ENCODE measurements at places on chromosomes 12 and 14.
A peak's percentile ranks its signal among the peaks of the same experiment; 100 is the strongest.

DNA sequence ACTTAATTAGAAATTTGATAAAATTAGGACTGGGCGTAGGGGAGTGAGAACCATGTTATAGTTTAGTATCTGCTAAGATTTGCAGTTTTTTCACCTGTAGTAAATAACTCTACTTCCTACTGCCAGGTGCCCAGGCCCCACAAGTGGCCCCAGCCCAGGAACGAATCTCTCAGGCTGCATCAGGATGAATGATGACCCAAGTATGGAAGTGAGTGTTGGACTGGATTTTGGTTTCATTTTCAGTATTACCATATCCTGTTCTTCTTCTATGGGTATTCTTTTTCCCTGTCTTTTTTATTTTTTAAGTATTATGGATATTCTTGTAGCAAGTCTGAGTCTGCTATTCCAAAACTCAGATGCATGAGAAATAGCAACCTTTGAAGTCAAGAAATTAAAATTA lies 120.3 kb upstream of the BCAT1 start:
- DNase-seq = peak; percentile 10

GRCh38 chr12:25723336-25723735 lies 170.3 kb upstream of the LMNTD1 start:
- no peak for DNase-seq

DNA sequence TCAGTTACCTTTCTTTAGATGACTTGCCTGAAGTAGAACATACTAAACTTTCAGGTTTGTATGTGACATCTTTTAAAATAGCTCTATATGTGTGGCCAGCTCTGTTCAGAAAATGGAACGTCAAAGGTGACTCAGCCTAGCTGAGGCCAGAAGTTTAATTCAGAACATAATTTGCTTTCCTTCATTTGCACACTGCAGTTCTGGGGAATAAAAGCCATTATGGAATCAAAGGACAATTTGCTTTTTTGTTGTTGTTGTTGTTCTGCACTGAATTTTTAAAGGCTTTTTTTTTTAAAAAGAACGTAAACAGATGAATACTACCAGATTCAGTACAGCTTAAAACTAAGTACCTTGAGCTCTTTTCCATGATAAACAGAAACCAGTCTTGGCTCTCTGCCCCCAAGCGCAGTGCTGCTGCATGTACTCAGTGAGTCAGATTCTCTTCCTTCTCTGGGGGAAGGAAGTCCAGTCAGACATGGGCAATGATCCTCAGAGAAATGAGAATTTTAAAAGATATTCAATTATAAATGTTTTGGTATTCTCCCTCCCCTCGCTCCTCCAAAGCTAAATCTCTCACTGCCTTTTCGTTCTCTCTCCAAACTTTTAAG lies 644.2 kb downstream of the NOVA1 start:
- no peak for DNase-seq

GRCh38 chr14:22668863-22669262 lies 24.7 kb upstream of the OR6J1 start:
- no peak for DNase-seq

DNA sequence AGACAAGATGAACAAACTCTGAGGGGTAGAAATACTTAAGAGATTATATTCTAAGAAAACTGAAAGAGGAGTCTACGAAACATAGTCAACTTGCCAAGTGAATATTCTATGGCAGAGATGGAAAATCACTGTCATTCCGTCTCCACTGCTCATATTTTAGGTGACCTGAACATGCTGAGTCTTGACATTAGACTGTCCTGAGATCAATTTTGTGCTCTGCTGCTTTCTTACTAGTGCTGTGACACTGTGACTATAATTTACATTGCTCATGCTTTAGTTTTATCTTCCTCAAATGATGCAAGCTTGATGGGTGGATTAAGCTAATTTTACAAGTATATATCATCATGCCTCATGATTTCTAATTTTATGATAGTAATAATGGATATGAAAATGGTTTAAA lies 228.2 kb upstream of the LRFN5 start:
- DNase-seq = no peak

Data from OCI-M1 (cell line).